NCI-H460 (cell line): ENCODE measurements at places on chromosomes 2 and 18.
A peak's percentile ranks its signal among the peaks of the same experiment; 100 is the strongest.

- no peak for DNase-seq
Observed at GRCh38 chr18:40821596-40822243, 1133.3 kb upstream of the PIK3C3 start.

DNA sequence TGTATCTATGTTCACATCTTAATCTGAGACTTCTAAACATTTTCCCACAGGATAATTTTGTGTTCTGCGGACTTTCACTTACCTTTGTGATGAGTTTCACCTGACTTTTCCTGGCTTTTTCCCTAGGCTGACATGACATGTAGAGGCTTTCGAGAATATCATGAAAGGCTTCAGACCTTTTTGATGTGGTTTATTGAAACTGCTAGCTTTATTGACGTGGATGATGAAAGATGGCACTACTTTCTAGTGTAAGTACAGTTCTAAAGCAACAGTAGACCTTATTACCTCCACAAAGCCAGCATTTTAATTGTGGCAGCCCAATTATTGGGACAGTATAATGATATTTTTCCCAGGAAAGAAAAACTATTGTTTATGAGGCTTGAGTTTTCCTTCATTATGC, 34.1 kb upstream of the METAP1D start:
- no peak for DNase-seq

- no peak for DNase-seq
Observed at GRCh38 chr2:17043173-17043572, 377.5 kb upstream of the CYRIA start.

GRCh38 chr2:157261199-157261782, 3.8 kb downstream of the GALNT5 start:
- peak; percentile 60 for DNase-seq

- no peak for DNase-seq
Observed at GRCh38 chr18:32831781-32832180, 59.0 kb upstream of the KLHL14 start.

DNA sequence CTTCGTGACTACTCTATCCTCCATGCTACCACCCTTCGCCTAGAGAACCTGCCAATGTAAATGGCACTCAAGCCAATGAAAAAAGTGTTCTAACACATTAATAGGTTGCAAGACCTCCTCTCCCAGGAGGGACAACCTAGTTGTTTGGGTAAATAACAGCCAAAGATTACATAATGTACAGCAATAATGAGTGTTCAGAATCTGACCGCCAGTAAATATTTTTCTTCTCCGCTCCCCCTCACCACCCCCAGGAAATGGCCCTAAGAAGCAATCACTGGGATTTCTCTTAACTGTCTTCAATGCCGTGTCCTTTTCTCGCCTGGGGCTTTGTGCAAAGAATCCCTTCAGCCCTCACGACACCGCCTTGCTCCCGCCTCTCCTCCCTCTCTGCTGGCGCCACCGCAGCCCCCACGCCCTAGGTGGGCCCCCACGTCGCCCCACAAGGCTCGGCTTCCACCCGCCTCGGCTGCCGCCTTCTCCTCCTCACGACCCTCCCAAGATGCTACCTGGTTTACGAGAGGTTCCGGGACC, 458 bp downstream of the HYCC2 start:
- DNase-seq = no peak
